ENCODE measurements at places on chromosomes 16 and 17.

DNA sequence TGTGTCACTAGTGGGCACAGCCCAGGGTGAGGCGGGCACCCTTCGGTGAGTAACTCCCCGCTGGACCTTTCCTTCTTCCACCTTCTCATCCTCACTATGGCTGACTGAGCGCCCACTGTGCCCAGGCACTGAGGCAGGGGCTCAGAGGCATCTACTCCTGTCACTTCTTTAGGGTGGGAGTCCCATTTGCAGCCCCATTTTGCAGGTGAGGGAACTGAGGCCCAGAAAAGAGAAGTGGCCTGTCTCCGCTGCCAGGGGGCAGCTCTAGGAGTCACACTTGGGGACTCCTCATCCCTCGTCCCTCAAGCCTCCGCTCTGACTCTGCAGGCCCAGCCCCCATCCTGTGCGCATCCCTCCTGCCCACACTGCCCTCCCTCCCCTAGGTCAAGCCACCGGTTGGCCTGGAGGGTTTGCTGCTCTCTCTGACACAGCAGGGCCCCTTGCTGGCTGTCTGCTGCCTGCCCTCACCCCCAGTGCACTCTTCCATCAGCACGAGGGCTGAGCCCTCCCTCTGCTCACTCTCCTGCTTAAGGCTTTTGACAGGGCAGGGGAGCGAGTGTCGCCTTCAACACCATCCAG lies 62.4 kb downstream of the CNGB1 start:
- DNase-seq, result no peak

- DNase-seq, result no peak
Observed at GRCh38 chr17:47066095-47066494, 87.0 kb upstream of the RPRML start.

DNA sequence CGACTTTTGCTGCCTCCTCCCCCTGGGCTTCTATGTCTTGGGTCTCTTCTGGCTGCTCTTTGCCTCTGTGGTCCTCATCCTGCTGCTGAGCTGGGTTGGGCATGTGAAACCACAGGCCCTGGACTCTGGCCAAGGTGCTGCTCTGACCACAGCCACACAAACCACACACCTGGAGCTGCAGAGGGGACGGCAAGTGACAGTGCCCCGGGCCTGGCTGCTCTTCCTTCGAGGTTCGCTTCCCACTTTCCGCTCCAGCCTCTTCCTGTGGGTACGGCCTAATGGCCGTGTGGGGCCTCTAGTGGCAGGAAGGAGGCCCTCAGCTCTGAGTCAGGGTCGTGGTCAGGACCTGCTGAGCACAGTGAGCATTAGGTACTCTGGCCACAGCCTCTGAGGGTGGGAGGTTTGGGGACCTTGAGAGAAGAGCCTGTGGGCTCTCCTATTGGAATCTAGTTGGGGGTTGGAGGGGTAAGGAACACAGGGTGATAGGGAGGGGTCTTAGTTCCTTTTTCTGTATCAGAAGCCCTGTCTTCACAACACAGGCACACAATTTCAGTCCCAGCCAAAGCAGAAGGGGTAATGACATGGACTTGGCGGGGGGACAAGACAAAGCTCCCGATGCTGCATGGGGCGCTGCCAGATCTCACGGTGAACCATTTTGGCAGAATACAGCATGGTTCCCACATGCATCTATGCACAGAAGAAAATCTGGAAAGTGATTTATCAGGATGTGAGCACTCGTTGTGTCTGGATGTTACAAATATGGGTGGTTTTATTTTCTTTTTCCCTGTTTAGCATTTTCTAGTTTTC lies 2.3 kb downstream of the GP1BA start:
- peak; percentile 39 for DNase-seq

DNA sequence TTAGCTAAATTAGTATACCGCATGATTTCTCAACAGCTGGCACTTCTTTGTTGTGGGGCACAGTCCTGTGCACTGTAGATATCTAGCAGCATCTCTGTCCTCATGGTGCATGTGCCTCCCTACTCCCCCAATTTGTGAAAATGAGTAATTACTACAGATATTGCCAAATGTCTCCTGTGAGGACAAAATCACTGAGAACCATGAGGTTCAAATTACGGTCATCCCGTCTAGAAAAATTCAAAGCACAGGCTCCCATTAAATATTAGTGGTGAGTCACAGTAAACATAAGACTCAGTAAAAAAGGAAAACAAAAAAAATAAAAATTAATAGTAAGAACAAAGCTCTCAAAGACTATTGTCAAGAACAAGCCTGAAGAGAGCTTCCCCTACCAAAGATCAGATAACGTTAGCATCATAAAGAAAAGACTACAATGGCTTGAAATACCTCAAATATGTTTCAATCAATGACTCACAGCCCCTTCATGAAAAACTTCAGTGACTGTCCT lies 57.8 kb downstream of the STH start:
- DNase-seq, result no peak

DNA sequence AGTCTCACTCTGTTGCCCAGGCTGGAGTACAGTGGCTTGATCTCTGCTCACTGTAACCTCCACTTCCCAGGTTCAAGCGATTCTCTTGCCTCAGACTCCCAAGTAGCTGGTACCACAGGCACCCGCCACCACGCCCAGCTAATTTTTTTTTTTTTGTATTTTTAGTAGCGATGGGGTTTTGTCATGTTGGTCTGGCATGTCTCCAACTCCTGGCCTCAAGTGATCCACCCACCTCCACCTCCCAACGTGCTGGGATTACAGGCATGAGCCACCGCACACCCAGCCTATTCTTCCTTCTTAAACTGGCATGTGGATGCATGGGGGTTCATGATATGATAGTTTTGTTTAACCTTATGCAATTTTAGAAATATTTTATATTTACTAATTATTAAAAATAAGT lies 39.4 kb upstream of the VWA3A start:
- no peak for DNase-seq

DNA sequence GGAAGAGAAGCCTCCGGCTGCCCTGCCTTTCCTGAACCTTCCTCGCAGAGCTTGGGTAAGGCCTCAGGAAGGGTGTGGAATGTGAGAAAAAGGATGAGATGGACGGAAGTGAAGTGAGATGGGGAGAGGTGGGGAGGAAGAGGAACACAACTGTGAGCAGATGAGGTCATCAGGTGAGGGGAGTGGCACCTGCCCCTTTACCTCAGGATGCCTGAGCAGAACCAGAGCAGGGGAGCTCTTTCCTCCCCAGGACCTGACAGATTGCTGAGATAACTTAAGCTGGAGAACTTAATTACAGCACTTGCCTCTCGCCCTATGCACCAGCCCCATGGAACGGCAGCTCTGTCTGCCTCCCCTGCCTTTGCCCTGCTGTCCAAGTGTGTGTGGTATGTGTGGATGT lies 29.8 kb downstream of the TMEM132E start:
- DNase-seq, result no peak

GRCh38 chr17:62722625-62723024 lies 85.5 kb downstream of the MARCHF10 start:
- no peak for DNase-seq

- no peak for DNase-seq
Observed at GRCh38 chr17:4233668-4234258, 30.0 kb downstream of the ANKFY1 start.

DNA sequence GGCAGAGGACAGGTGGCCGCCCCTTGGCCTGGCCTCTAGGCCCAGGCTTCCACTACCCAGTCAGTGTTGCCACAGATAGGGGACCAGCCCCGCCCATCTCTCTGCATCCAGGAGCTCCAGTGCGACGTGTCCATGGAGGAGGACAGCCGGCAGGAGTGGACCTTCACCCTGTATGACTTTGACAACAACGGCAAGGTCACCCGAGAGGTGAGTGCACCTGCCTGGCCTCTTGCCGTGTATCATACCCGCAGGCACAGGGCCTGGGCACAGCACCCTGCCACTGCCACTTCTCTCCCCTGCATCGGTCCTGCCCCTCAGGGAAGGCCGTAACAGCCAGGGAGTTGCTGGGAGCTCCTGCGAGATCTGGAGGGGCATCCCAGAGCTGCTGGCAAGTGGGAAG lies 55.7 kb downstream of the SNX20 start:
- DNase-seq, result no peak

GRCh38 chr16:85520853-85521521 lies 92.1 kb upstream of the GSE1 start:
- no peak for DNase-seq

DNA sequence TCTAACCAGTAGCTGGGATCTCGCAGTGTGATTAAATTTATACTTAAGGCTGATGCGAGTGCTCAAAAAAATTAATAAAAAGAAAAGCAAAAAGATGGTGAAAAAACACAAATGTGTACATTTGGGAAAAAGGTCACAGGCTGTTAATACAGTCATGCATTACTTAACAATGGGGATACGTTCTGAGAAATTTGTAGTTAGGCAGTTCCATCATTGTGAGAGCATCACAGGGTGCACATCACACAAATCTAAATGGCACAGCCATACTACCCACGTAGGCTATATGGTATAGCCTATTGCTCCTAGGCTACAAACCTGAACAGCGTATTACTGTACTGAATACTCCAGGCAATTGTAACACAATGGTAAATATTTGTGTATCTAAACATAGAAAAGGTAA lies 142.4 kb upstream of the MYOCD start:
- no peak for DNase-seq

DNA sequence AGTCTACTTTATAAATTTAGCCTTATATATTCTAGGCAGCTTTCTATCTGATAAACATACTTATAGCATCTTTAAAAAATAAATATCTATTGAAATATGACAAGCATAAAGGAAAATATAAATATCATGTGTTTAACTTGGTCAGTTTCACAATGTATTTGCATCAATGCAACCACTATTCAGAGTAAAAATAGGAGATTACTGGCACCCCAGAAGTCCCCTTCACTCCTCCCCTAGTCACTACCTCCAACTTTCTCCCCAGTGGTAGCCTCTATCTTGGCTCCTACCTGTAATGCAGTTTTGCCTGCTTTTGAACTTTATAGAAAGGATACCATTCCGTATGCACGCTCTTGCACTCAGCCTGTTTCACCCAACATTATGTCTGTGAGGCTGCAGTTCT lies 3.2 kb upstream of the NOD2 start:
- DNase-seq, result no peak

- DNase-seq, result peak; percentile 27
Observed at GRCh38 chr17:45234641-45235415, 13.1 kb downstream of the FMNL1 start.

DNA sequence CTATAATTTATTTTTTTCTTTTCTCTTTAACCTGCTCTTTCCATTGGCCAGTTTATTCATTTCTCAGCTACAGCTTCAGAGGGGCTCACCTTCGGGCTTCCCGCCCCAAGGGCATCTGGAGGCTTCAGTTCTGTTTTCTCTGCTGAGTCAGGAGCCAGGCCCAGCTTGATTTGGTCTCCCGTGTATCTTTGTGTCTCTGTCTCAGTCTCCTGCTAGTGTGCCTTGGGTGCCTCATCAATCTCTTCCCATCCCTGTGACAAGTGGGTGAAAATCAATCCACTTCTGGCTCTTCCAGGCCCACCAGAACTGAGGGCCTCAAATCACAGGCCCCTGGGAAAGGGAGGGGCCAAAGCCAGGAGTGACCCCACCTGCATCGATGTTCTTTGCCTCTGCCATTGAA lies 72.1 kb downstream of the CCDC182 start:
- no peak for DNase-seq

GRCh38 chr17:3983606-3984484 lies 19.6 kb upstream of the ATP2A3 start:
- no peak for DNase-seq

GRCh38 chr16:86948046-86948445 lies 369.1 kb downstream of the C16orf95 start:
- DNase-seq, result no peak

DNA sequence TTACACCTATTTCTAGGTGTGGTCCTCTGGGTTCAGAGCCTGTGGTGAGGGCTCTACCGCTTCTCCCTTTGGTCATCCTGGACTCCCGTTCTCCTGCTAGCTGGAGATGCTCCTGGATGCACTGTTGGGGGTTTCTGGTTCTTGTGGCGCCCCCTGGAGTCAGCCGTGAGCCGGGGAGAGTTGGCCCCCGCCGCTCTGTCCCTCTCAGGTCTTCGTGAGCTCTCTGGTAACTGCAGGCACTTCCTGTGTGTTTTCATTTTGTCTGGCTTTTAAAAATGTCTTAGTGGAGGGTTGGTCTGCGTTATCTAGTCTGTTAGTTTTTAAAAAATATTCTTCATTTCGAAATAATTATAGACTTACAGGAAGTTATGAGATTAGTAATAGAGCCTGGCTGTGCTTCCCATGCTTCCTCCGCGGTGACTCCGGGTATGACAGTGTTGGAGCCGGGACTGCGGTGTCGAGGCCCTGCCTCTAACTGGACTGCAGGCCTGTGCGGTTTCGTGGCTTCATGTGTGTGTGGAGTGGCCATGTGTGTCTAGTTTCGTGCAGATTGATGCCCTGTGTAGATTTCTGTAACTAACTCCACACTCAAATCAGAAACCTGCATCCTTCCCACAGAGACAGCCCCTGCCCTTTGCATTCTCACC lies 78.0 kb upstream of the ZNF750 start:
- no peak for DNase-seq

DNA sequence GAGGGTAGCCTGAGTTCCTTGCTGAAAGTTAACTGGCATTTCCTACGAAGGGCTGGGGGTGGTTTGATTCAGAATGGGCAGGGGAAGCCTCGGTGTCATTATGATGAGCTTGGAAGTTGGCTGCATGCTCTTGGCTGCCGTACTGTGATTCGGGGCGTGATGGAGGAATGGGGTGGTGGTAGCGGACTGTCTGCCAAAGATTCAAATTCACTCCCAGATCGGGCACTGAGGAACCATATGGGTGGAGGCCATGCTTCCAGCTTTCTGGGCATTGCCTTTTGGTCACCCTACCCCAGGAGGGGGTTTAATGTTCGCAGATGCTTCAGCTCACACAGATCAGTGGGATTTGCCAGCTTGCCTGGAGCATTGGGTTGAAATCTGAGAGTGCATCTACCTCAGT lies 492.8 kb upstream of the EEF2KMT start:
- DNase-seq, result no peak

DNA sequence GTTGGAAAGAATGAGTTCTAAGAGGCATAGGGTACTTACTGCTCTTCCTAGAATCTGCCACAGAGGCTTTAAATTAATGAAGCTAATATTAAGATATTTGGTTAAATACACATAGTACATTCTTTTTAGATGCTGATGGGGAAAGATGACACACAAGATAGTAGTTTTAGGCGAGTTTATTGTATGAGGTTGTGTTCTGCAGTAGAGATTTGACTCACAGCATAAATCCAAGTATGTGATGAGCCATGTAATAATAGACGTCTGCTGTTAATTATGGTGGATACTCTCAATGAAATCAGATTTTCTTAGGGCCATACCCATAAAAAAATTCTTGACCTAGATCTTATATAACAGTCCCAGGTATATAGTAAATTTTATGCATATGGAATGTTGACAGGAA lies 8.0 kb downstream of the TNRC6C start:
- DNase-seq, result no peak

- no peak for DNase-seq
Observed at GRCh38 chr16:24737391-24737871, 8.0 kb downstream of the TNRC6A start.

DNA sequence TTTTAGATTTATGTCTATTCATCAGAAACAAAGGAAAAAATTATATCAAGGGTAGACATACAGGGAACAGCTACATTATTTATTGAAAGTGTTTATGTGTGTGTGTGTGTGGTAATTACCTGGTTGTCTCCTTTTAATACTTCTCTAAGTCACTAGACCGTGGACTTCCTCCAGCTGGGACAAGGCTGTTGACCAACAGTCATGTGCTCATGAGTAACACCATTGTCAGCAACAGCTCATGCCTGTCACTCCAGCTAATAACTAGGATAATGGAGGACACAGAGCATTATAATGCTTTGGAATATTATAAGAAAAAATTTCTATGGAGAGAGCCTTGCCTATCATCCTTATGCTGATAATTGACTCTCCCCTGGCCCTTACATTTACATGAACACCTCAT lies 125.3 kb upstream of the SALL1 start:
- no peak for DNase-seq
